ENCODE measurements at places on chromosomes 6 and 20. TPM values are rescaled to one million over a fixed set of nuclear protein-coding genes. Genes with fewer than 3 reads are reported as not detected.

Gene SNAP25
- total RNA-seq = not detected

Gene CEP85L
- total RNA-seq = 15.7 TPM

DNA sequence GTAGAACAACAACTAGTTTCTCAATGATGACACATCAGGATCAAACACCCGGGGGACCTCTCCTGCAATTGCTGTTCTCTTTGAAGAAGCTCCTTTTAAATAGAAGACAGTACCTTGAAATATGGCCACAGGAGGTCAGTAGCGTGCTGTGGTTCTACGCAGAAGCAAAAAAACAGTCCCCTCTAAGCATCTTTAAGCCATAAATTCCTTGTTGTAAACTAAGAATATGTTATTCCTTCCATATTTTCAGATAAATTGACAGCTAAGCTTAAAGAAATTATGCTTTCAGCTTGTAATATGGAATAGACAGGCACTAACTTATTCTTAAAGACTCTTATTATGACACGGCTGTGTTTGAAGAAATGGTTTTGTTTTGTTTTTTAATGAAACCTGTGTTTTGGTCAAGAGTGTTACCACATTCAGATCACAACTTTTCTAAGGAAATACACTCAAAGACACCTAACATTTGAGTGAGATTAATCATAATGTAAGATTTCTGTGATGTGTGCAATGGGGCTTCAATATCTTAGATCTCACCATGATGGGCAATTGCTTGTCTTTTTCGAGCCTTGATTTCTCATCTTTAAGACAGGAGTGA lies 49.7 kb upstream of the IL20RA start:
- peak; percentile 78 for DNase-seq
- peaks cover 7% of the 10 kb centered on the region for H3K4me1 ChIP-seq
- no peak overlapping the region for H3K27ac ChIP-seq
- H3K27me3 ChIP-seq = no peaks in the 10 kb centered on the region
- no peak overlapping the region for H3K4me3 ChIP-seq

DNA sequence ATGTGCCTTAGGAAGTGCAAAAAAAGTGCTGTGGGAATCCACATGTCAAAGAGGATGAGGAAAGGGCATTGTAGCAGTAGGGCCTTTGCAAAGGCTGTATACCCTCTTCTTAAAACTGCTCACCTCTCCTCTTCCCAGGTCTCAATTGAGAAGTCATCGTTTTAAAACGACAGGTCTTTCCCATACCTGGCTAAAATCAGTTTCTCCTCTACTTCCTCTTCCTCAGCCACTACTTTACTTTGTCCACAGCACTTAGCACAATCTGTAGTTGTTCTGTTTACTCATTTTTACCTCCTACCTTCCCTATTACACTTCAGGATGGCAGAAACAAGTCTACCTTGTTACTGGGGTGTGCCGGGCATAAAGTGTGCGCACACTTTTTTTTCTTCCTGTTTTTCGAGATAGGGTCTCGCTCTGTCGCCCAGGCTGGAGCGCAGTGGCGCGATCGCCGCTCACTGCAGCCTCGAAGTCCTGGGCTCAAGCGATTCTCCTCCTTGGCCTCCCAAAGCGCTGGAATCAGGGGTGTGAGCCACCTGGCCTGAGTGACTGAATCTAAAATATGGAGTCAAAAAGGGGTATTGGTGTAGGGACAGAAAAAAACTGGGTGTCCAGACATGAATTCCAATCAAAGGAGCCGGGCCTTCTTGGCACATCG lies 9.8 kb upstream of the ELOVL5 start:
- no peaks in the 10 kb centered on the region for H3K4me1 ChIP-seq
- H3K4me3 ChIP-seq = peak overlapping the region; percentile 81
- DNase-seq = no peak
- H3K27me3 ChIP-seq = no peaks in the 10 kb centered on the region

- peak; percentile 97 for DNase-seq
- peaks cover 21% of the 10 kb centered on the region for H3K4me1 ChIP-seq
- H3K27me3 ChIP-seq = no peaks in the 10 kb centered on the region
- H3K27ac ChIP-seq = peak overlapping the region; percentile 22
- no peaks in the 10 kb centered on the region for H3K36me3 ChIP-seq
Measured at GRCh38 chr6:151142676-151143075, 97.1 kb upstream of the AKAP12 start.

DNA sequence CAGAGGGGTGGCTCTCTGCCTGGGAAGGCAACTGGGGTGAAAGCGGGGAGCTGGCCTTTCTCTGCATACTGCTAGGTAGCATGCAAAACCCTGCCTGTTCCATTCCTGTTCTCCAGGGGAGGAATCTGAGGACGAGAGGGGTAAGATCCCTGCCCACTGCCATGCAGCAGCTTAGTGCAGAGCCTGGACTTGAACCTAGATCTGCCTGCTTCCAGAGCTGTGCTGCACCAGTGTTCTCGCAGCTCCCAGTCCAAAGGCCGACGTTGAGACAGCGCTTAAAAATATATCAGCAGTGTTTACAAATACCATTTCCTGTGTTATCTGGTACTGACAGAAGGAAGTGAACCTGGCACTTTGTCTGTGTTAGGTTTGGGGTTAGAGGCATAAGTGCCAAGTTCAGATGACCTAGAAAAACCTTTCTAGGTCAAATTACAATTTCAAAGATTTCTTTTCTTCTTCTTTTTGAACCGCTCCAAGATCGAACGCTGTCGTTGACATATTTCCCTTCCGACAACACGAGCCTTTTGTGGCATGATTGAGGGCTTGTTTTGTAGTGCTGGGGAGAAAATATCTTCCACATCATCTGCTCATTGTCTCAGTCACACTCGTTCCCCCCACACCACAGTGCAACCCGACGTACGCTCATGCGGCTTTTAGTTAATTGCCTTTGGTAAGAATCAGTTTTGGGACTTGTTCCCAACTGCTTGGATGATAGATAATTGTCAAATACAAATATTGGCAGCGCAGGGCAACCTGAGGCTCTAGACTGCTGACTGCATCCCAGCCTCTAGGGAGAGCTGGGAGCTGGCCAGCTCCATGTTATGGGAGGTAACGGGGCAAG lies 44.6 kb downstream of the TOX2 start:
- peaks cover 15% of the 10 kb centered on the region for H3K4me1 ChIP-seq
- H3K36me3 ChIP-seq = no peaks in the 10 kb centered on the region
- no peaks in the 10 kb centered on the region for H3K27me3 ChIP-seq
- no peak overlapping the region for H3K27ac ChIP-seq
- no peak for DNase-seq

Measured in SJCRH30 (cell line).